ENCODE measurements at places on chromosomes 11 and 22. TPM values are rescaled to one million over a fixed set of nuclear protein-coding genes. Genes with fewer than 3 reads are reported as not detected.

GRCh38 chr22:27262361-27262760 is 539.2 kb downstream of the MN1 start:
- DNase-seq: no peak

DNA sequence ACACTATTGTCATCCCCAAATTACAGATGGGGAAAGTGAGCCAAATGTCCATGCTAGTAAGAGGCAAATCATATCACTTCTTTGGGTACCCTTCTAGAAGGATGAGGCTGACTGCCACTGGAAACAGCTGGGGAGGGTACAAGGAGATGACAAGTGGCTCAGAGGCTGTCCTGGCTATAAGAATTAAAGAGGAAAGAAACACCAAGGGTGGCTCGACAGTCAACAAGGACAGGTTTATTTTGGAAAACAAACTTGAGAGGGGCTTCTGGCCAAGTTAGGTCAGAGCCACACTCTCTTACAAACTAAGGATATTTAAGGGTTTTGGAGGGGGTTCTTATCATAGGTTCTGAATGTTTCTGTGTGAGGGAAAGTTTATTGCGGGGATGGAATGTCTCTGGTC is 2.1 kb upstream of the MIF start:
- no peak for DNase-seq

GRCh38 chr11:72441752-72442207 is 7.4 kb upstream of the CLPB start:
- no peak for DNase-seq

PDE2A gene
- 3.8 TPM for total RNA-seq

TRPT1 gene
- 34.2 TPM for total RNA-seq

SLC22A8 gene
- 0.85 TPM for total RNA-seq

- no peak for DNase-seq
Measured at GRCh38 chr22:46609724-46610201, 10.4 kb upstream of the GRAMD4 start.

SYT8 gene
- total RNA-seq: 4.5 TPM

- no peak for DNase-seq
Measured at GRCh38 chr11:75639762-75640181, 29.1 kb downstream of the MAP6 start.

DNA sequence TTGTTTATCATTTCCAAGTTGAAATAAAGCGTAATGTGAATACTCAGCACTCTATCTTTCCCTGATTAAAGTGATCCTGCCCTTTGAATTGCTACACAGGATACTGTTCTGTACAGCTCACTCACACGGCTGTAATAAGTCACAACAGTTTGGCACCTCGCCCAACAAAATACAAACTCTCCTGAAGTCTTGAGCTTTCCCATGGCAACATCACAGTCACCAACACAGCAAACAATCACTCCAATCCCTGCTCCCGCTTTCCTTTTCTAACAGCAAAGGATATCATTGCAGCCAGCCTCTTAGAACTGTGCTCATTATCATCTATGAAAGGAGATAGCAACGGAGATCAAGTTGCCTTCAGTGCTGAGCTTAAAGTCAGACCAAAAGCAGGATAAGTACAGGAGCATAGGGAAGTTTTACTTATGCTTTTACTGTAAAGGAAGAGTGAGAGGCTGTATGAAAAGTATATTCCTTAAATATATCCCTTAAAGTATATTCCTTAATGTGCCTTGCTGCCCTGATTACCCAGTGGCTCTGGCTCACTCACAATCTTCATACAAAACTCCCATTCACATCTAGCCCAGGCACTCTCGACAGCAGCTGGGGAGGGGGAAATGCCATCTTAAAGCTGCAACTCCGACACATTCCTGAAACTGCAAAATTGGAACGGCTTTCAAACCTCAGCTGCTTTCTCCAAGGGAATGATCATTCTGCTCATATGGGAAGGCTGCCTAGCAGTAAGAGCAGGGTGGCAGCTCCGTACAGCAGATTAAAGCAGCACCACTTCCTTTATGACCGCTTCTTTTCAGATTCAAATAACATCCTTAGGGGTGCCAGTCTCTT is 35.8 kb downstream of the MAML2 start:
- DNase-seq: no peak

DRD4 gene
- total RNA-seq: 1.2 TPM

C11orf97 gene
- not detected for total RNA-seq

DNA sequence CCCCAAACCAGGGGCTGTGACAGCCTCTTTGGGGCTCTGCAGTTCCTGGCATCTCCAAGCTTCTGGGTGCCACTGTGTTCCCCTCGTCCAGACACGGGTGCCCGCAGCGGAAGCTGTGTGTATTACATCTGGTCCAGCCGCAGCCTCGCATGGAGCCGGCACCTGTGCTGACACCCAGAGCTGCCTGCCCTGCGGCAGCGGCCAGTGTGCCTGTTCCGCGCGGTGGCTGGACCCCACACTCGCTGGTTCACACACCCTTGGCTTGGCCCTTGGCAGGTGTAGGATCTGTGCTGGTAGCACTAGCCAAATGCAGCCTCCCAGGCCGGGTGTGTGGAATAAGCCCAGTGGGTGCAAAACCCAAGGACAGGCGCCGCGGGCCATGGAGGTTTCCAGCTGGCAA is 24.5 kb upstream of the RNASEH2C start:
- DNase-seq: no peak

DNA sequence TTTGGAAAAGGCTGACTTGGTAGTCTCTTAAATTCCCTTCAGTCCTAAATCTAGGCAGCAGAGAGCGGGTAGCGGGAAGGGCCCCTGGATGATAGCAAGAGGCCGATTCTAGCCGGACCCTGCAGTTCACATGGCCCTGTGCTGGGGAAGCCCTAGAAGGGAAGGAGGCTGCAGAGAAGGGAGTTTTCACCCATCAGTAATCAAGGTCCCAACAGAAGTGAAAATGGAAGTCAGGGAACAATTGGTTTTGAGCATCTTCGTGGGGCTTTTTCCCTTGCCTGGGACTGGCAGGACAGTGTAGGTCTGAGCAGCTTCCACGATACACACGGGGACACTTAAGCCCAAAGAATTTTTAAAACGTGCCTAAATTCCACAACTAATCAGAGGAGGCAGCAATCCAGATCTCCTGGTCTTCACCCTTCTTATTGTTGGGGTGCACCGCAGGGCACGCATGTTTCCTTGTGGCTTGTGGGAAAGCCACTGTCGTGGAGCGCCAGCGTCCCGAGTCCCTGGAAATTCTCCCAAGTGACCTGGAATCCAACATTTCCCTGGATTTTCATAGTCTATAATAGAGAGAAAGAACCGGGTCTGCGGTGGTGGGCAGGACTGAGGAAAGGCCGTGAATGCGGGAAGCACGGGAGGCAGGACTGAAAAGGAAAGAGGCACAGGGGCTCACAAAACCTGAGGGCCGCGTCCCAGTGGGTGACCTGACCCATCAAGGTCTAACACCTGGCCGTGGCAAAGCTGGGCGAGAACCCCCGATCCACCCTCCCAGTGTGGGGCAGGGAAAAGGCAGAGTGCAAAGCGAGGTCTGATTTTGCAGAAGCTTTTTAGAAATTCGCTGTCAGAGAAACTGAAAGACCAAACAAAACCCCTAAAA is 846 bp upstream of the OAF start:
- no peak for DNase-seq

GRCh38 chr11:78315724-78316123 is 101.9 kb downstream of the GAB2 start:
- DNase-seq: no peak

DNA sequence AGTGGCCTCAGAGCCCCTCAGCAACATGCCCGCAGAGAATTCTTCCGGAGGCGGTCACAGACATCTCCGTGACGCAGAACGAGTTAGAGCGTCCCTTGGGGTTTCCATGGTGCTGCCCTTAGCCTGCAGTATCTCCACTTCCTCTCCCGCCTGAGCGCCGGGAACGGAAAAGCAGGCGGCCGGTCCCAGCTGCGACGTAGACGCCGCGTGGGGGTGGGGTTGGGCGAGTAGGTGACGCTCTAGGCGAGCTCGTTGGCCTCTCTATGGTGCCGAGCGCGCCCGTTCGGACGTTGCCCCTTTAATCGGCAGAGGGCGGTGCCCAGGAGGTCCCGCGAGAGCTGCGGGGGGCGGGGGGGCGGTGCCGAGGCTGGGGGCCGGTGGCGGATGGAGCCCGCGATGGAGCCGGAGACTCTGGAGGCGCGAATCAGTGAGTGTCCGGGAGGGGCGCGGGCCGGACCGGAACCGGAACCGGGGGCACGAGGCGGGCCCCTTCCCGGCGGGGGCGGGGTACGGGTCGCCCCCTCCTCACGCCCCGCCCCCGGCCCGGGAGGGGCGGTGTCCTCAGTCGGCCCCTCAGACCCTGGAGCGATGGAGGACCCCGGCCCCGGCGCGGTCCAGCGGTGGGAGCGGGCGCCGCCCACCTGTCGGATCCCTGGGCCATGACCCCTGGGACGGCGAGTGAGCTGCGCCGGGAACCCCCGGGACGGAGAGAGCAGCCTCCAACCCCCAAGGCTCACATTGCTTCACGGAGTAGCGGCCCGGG is at the start of gene GGA1:
TSS of gene GGA1 (plus strand) at position 358 of the 763 bp plus-strand sequence. CDS start at position 385, 27 bp downstream.
- peak; percentile 93 for DNase-seq

GRCh38 chr11:129143335-129143734 is 48.8 kb downstream of the ARHGAP32 start:
- DNase-seq: no peak

DNA sequence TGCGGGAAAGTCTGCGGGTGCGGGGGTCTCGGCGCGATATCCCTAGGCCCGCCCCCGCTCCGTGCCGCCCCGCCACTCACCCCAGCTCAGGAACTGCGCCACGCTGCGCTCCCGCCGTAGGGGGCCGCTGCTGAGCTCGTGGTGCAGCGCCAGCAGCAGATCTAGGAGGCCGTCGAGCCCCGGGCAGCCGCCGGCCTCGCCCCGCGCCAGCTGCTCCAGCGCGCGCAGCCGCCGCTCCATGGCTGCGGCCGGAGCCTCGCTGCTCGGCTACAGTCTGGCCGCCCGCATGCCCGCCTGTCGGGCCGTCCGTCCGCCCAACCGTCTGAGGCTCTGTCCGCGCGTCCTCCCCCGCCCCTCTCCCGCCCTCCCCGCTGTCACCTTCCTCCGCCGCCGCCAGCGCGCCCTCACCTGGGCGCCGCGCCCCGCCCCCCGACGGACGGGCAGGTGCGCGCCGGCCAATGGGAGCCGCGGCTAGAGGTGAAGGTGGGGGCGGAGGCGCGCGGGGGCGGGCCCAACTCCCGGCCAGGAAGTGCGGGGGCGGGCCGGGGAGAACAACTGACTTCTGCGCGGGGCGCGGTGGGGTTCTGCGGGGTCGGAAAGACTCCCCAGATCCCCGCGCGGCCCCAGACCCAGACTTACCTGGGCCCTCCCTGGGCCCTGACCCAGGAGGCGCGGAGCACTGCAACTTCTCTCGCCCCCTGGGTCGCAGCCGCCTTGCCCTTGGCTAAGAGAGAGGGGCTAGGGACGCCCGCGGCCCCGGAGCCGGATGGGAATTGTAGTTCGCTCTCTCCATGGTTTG is at the start of gene CDC42BPG:
TSS of gene CDC42BPG (minus strand) at position 324 of the 799 bp plus-strand sequence. CDS start at position 240, 84 bp downstream.
- DNase-seq: no peak

GRCh38 chr11:119011476-119012053 is 6.6 kb downstream of the RPS25 start:
- no peak for DNase-seq

RFPL1 gene
- total RNA-seq: not detected

- DNase-seq: no peak
Measured at GRCh38 chr22:22233081-22233480, 11.5 kb upstream of the VPREB1 start.

DNA sequence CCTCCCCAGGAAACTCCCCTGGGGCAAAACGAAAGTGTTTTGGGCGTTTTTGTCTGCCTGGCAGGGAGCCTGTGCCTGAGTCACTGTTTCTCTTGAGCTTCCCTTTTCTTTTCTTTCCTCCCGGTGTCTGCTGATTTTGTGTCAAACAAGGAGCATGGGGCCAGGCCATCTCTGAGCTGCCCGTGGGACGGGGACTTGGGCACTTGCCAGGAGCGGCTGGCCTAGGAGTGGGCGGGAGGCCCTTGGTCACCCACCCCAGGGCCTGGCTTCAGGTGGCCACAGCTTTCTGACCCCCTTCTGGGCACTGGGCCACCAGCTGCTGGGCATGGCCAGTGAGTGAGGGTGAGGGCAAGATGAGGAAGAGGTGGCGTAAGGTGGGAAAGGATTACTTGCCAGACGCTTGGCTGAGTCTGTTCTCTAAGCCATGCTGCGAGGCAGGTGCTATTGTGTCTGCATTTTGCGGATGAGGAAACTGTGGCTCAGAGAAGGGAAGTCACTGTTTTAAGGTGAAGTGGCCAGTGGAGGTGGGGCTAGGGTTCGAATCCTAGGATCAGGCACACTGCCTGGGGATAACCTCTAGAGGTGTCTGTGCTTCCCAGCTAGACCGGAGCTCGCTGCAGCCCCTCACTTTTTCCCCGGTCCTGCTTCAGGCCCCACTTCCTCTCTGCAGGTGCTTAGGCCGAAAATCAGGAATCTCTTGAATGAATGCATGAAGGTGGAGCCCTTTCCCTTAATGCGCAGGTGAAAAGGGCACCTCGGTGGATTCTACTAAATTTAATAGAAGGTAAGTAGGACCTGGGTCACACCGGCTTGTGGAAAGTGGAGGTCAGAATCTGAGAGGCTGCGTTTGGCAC is 7.8 kb upstream of the NFAM1 start:
- DNase-seq: no peak

SAA4 gene
- total RNA-seq: not detected

- DNase-seq: no peak
Measured at GRCh38 chr22:24975813-24976341, 23.4 kb downstream of the KIAA1671 start.

DNA sequence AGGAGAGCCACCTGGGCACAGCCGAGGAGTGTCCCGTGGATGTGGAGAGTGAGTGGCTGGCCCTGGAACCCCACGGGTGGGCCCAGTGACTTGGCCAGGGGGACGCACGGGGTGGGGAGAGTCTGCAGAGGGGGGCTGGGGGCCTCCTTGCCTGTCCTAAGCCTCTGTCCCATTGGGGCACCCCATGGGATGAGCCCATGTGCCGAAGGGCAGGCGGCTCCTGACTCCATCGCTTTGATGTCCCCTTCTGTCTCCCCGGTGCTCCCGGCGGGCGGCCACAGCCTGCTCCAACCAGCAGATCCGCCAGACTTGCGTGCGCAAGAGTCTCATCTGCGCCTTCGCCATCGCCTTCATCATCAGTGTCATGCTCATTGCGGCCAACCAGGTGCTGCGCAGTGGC is 9.4 kb downstream of the CABP7 start:
- no peak for DNase-seq

- no peak for DNase-seq
Measured at GRCh38 chr11:59199546-59200422, 12.9 kb downstream of the MPEG1 start.

GRCh38 chr22:31610611-31611010 is 51.4 kb downstream of the PISD start:
- DNase-seq: no peak

- no peak for DNase-seq
Measured at GRCh38 chr11:129951201-129951865, 51.3 kb downstream of the PRDM10 start.

HSPB2 gene
- total RNA-seq: not detected

RNH1 gene
- total RNA-seq: 128 TPM

CTNND1 gene
- total RNA-seq: 253 TPM

UBQLN3 gene
- not detected for total RNA-seq

All from type B pancreatic cell (in vitro differentiated cells).